Astrocyte (in vitro differentiated cells and primary cell): ENCODE measurements at places on chromosomes 7 and 10.

DNA sequence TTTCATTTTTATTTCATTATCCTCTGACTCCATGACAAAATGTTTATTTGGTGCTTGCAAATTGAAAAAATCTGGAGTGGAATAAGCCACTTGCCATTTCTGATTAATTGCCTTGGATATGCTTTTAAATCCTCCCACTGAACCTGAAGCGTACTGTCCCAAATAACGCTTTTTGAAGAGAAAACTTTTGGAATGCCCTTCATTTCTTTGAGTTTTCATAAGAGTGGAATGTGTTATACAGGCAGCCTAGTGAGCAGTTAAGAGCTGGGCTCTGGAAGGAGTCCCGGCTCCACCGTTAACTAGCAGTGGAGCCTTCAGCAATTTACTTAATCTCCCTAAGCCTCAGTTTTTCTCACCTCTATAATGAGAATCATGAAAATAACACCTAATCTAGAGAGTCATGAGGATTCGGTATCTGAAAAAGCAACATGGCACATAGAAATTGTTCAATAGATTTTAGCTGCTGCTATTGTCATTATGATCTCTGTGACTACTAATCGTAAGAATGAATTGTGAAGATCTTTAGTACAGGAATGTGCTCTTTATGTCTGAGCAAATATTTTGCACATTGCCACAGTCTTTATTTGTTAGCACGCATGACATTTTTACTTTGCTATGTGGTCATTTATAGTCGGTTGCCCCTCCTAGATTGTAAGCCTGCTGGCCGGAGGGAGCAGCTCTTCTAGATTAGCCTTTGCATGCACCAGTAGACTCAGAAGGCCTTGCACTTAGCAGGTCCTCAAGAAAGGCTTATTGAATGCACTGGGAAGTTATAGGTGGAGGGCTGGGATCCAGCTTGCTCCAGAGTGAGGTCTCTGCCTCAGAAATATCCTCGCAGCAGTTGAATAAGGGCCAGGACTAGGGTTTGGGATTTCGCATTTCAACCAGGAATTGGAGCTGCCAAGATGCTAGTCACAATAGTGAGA lies 59.4 kb downstream of the PLCE1 start:
- DNase-seq = peak; percentile 36

DNA sequence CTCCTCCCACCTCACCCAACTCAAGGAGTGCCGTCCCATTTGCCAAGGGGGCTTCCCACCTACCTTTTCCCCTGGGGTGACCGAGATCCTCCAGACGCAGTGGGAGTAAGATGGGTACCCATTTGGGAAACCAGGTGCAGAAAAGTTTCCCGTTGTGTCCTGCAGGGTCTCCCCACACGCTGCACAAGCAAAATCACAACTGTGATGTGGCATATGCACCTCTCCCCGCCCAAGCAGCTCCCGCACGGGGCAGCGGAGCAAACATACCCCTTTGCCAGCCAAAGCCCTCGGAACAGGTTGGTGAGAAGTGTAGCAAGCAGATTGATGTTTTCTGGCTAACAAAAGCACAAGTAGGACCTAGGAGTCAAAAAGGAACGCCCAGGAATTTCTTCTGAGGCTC lies 51.5 kb upstream of the OPALIN start:
- no peak for DNase-seq

- no peak for DNase-seq
These were observed 18.7 kb downstream of the HERPUD2 start for GRCh38 chr7:35676211-35676610.

DNA sequence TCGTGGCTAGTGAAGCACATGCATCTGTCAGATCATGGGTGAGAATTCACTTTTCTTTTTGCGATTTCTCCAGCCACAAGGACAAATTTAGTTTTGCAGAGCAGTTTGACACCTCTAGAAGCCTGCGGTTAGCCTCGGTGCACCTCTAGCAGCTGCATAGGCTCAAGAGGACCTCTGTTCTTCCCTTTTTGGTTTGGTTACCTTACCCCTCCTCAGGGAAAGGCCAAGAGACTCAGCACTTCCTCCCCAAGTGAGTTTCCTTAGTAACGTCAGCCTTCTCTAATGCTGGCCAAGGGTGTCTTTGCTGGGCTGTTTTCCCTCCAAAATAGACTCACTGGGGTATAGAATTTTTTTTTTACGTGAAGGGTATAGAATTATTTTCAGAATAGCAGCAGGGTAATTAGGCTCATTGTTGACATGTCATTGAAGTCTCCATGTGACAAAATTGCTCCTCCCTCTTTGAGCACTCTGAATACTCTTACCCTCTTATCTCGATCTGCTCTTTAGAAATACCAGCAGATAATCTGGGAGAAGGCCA lies 97.8 kb downstream of the AUTS2 start:
- DNase-seq = no peak

GRCh38 chr10:102367441-102367840 lies 28.1 kb upstream of the NFKB2 start:
- no peak for DNase-seq

GRCh38 chr10:48999346-48999745 lies 59.7 kb upstream of the LRRC18 start:
- DNase-seq = no peak

DNA sequence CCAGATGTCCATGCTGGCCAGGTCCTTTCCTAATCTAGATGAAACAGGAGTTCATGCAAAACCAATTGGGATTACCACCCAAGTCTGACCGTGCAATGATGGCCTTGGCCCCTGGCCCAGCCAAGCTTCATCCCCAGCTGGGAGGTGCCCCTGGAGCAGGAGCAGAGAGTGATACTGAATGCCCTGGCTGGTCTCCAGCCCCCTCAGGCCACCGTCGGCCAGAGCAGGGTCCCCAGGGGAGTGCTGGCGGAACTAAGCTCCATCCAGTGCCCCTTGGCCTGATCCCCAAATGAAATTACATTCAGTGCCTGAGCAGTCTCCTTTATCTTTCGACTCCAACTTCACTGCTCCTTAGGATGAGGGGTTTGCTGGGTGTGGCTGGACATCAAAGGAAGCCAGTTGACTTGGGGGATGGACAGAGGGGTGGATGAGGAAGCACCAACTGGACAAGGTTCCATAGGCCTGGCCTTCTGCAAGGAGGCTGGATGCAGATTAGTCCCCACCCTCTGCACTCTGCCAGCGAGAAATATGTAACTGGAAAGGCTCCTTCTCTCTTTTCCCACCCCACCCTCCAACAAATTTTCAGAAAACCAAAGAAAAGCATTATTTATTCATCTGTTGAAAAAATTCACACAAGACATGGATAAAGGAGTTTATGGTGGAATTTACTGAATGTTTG lies 275.5 kb downstream of the PLXNA4 start:
- DNase-seq = no peak

DNA sequence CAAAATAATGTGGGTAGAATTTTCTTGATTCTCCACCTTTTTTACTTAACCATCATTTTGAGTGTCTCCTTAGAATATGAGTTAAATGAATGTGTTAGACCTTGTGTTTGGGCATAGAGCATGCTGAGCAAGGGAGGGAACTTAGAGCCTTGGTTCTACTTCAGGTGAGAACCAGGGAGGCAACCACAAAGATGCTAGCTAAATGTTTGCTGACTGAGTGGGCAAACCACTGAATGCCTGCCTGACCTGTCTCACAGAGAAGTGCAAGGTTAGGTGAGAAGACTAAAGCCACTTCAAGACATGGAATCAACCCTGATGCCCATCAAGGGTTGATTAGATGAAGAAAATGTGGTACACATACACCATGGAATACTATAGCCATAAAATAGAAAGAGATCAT lies 242.6 kb upstream of the ZNF32 start:
- DNase-seq = no peak

GRCh38 chr7:102450242-102450641 lies 14.4 kb downstream of the ALKBH4 start:
- DNase-seq = no peak

DNA sequence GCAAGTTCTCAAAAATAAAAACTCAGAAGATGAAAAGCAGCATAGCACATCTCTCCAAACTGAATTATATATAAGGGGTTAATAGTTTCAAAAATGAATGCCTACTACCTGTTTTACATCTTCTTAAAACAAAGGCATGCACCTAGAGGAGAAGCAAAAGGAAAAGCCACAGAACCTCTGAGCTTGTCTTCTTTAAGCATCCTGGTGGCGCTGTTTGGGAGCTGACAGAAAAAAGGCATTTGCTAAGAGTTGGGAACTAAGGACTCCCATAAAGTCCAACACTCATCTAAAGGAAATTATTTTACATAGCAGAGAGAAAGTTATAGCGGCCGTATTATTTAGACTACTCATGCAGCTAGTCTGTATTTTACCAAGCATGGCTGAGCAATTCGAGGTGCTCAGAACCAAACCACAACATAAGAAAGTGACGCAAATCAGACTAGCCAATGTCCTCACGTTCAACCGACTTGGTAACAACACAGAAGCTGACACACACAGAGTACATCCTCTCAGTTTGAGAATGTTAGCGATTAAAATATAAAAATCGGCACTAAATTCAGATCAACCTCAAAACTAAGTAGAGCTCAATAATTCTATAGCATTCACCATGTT lies 38.8 kb downstream of the PTN start:
- DNase-seq = peak; percentile 91

GRCh38 chr7:18693406-18693805 lies 197.9 kb downstream of the HDAC9 start:
- DNase-seq = peak; percentile 64

GRCh38 chr10:118610577-118610976 lies 15.1 kb upstream of the PRLHR start:
- DNase-seq = no peak

DNA sequence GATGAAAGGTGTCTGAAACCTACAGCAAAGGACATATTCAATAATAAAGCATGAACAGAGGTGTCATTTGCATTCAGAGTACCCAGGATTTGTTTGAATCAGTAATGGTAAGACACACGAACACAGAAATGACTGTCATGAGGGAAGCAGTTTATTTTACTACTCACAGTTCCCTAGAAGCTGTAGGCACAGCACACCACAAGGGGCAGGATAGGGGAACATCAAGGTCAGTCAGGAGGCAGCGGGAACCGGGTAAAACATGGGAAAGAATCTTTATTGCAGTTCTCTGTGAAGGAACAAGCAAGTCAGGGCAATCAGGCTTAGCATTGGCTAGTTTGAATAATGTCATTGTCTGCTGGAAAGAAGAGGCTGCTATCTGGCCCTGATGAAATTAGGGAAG lies 70.2 kb upstream of the PDSS1 start:
- DNase-seq = no peak

GRCh38 chr10:43124574-43125273 lies 13.5 kb upstream of the CSGALNACT2 start:
- DNase-seq = no peak

- peak; percentile 98 for DNase-seq
These were observed 37.4 kb upstream of the CALD1 start for GRCh38 chr7:134741907-134742635.

DNA sequence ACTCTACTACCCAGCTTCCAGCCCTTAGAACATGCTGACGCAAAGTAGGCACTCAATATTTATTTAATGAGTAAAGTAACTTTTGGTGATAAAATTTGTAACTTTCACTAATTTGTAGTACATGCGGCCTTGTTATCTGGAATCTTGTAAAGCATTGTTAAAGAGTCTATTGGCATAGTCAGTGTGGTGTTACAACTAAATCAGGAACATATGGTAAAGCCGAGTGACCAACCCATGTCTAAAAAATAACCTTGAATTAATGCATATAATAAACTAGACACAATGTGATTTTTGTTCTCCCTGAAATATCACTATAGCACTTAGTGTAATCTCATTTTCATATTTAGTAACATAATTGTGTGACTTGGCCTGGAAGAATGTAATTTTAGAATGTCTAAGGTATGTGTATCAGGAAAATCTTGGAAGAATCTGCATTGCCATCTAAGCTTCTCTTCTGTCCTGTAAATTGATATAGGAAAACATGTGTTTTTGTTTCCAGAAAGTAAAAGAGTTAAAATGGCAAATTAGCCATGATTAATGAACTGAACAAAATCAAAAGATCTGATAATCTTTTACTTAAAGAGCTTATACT lies 256.7 kb upstream of the GNAI1 start:
- no peak for DNase-seq

GRCh38 chr10:62597226-62597625 lies 207.3 kb upstream of the ADO start:
- peak; percentile 72 for DNase-seq

GRCh38 chr10:84175436-84175835 lies 1.8 kb downstream of the GPR15LG start:
- DNase-seq = no peak

DNA sequence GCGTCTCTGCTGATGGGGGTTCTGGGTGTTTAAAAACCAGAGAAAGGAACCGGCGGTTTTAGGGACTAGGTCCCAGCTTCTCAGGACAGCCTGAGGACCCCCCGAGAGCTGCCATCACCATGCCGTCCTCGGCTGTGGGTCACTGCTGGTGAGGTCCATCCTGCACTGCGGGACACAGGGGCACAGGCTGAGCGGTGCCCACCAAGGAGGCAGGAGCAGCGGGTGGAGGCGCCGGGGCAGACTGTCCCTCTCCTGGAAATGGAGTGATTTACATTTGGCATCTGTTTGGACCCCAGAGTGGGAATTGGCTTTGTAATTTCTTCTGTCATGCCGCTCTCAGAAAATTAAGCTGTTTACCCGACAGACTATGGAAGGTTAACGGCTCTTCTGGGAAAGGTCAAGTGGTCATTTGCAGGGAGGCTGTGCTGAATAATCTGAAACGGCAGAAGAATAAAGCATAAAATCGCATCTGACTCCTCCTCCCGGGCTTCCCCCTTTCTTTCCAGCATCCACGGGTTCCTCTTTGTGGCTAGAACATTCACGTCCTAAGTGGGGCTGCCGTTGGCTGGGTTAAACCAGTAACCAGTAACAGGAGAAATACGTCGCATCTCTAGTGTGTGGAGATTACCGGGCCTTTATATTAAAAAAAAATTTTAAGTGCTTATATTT lies 31.7 kb downstream of the LHPP start:
- no peak for DNase-seq

DNA sequence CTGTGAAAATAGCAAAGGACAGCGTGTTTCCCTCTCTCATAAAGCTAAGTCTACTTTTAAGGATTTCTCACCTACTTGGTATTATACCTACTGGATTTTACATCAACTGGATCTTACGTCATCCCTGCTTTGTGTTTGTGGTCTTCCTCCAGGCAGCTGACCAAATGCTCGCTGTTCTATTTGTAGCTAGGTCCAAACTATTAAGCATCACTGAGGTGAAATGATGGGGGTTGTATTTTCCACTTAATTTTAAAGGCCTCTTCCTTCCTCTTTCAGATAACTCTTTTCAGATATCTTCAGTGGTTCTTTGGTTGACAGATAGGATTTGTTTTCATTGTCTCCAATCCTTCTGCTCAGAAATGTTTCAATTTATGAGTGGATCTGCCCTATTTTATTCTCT lies 169.7 kb downstream of the RNLS start:
- no peak for DNase-seq

GRCh38 chr7:72059925-72060324 lies 352.2 kb downstream of the CALN1 start:
- no peak for DNase-seq

- DNase-seq = no peak
These were observed 61.4 kb downstream of the C10orf143 start for GRCh38 chr10:130049244-130049643.

DNA sequence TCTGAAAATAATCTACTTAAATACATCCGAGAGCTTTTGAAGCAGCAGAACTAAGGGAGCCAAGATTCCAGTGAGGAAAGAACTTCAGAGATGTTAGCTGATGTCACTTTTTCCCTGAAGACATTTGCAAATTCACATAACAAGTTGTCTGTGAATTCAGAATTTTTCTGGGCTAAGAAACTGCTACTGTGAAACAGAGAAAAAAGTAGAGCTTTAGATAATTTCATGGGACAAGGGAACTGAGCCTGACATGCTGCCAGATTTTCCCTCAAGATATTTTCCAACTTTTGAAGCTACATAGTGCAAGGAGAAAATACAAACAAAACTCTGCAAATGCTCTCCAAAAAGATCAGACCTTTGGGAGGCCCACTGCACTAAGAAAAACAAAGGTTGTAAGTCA lies 484.2 kb downstream of the ANKRD7 start:
- no peak for DNase-seq

- DNase-seq = no peak
These were observed 134.8 kb upstream of the BMPER start for GRCh38 chr7:33770576-33770975.
